ENCODE measurements at places on chromosomes 3 and 15. TPM values are rescaled to one million over a fixed set of nuclear protein-coding genes. Genes with fewer than 3 reads are reported as not detected.
A peak's percentile ranks its signal among the peaks of the same experiment; 100 is the strongest.

ADIPOQ gene
- 2,151 TPM for total RNA-seq

SPSB4 gene
- total RNA-seq = not detected

- peak; percentile 98 for DNase-seq
These were observed at the start of gene RAB8B for GRCh38 chr15:63188926-63189871. RAB8B (plus strand) TSS chr15:63189606; CDS start chr15:63189625, 19 bp downstream.

- no peak for DNase-seq
These were observed 3.1 kb downstream of the GP5 start for GRCh38 chr3:194395778-194396538.

DNA sequence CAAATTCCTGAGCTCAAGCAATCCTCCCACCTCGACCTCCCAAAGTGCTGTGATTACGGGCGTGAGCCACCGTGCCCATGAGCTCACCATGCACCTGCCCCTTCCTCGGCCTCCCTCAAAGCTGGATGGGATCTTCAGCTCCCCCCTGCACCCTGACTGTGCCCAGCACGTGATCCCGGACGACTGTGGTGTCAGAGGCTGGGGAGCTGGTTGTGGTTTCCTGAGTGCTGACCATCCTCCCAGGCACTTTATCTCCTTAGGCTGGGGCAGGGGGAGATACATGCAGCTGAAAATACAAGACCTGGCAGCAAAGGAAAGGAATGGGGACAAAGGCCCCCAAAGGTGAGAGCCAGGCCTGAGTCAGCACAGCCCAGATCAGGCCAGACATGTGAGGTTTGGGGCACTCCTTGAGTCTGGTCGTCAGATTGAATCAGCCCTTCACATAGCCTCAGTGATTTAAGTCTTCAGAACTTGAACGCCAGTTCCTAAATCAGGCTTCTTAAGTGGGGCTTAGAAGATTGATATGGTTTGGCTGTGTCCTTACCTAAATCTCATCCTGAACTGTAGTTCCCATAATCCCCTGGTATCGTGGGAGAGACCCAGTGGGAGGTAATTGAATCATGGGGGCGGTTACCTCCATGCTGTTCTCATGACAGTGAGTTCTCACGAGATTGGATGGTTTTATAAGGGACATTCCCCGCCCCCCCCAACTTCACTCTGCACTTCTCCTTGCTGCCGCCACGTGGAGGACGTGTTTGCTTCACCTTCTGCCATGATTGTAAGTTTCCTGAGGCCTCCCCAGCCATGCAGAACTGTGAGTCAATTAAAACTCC is 35.8 kb downstream of the PRKCD start:
- DNase-seq = no peak

- no peak for DNase-seq
These were observed 311.7 kb upstream of the ZNF717 start for GRCh38 chr3:76096836-76097588.

DNA sequence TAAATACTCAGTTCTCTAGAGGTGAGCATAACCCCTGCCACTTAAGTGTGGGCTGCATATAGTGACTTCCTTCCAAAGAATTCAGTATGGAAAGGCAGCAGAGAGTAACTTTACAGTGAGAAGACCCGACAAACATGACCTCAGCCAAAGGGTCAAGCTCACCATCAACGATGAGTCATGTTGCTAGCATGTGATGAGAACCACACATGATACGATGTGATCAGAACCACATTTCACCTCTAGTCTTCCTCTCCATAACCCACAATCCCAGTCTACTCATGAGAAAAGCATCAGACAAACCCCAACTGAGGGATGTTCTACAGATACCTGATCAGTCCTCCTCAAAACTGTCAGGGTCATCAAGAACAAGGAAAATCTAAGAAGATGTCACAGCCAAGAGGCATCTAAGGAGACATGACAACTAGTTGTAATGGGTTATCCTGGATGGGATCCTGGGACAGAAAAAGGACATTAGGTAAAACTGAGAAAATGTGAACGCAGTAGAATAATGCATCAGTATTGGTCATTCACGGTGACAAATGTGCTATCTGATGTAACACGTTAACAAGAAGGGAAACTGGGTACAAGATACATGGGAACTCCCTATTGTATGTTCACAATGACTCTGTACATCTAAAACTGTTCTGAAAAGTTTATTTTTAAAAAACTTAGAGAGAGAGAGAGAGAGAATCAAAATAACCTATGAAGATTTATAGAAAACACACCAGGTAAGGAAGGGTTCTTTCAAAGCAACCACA is 28.3 kb downstream of the SEC61A1 start:
- no peak for DNase-seq

GRCh38 chr3:188090620-188091309 is 63.2 kb upstream of the LPP start:
- DNase-seq = no peak

DTX3L gene
- 19.0 TPM for total RNA-seq

- no peak for DNase-seq
These were observed 20.1 kb downstream of the GTF2E1 start for GRCh38 chr3:120762615-120763014.
